ENCODE measurements at places on chromosomes 1 and 21.

GRCh38 chr1:117077267-117077666, 17.1 kb downstream of the TTF2 start:
- DNase-seq, result peak; percentile 44

DNA sequence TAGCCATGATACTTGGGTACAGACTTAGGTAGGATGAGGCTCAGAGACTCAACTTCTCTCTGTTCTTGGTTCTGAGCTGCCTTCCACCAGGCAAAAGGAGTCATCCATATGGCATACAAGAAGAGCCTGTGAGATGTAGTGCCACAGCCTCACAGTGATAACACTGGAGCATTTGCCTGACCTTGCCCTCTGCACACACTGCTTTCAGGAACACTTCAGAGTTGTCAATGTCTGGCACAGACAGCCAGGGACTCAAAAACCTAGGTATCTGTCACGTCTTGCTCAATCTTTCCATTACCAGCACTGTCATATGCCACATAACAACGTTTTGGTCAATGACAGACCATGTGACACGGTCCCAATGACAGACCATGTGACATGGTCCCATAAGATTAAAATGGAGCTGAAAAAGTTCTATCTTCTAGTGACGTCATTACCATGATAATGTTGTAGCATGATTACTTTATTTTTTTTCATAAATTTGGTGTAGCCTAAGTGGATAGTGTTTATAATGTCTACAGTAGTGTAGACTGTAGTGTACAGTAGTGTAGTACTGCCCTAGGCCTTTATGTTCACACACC, 199.9 kb upstream of the CTTNBP2NL start:
- DNase-seq, result no peak

DNA sequence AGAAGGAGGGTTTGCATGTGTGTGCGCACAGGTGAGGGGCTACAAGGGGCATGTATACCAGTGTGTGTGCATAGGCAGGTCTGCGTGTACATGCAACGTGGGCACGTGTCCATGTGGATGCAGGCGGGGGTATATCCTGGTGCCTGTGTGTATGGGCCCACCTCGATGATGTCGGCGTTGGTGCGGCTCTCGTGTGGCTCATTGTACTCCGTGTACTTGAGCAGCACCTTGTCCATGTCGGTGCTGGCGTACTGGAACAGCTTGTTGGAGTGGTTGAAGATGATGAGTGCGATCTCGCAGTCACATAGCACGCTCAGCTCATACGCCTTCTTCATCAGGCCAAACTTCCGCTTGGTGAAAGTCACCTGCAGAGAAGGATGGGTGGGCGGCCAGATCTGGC, 18.3 kb downstream of the MEF2D start:
- DNase-seq, result no peak

DNA sequence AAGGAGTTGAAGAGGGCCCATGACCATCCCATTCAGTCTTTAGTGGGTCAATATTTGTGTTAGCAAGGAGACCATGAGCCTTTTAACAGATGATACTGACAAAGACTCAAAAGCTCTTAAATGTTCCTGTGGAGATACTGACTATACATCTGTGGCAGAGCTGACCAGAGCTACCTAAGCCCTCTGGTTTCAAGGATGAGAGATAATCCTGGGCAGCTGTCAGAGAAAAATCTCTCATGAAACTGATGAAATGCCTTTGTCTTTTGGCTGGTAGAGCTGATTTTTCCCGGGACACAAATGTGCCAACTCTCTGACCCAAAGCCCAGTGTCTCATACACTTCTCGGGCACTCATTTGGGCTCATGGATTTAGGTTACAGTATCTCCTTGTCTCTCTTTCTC, 100.9 kb downstream of the XCL2 start:
- DNase-seq, result no peak

DNA sequence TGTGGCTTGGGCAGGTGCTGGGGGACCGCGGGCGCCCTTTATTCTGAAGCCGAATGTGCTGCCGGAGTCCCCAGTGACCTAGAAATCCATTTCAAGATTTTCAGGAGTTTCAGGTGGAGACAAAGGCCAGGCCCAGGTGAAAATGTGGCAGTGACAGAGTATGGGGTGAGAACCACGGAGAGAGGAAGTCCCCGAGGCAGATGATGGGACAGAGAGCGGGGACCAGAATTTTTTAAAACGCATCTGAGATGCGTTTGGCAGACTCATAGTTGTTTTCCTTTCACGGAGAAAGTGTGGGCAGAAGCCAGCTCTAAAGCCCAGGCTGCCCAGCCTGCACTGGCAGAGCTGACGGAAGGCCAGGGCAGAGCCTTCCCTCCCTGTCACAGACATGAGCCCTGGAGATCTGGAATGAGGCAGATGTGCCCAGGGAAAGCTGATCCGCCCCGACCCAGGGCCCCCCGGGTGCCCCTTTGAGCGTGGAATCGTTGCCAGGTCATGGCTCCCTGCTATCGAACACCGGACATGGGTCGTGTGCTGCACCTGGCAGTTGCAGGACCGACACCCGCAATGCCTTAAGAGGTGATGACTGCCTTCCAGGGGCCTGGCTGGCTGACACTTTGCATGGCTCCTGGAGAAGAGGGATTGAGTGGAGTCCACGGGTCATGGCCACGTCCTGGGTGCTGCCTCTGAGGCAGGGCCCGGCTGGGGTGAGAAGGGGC, 6.5 kb upstream of the SLX9 start:
- no peak for DNase-seq

Measured in stimulated activated naive CD8-positive, alpha-beta T cell treated with anti-CD3 and anti-CD28 coated beads, Interleukin-15, Interleukin-2, amounts not matched to agents 100 U/mL and 50 U/mL, for 24 hours (primary cell).